ENCODE measurements at places on chromosomes 1 and 21. TPM values are rescaled to one million over a fixed set of nuclear protein-coding genes. Genes with fewer than 3 reads are reported as not detected.

The ARV1 gene
- polyA plus RNA-seq = 23.3 TPM

The SPRR2E gene
- not detected for polyA plus RNA-seq

The RHOC gene
- 282 TPM for polyA plus RNA-seq

The ELAPOR1 gene
- 10.3 TPM for polyA plus RNA-seq

The CD1D gene
- polyA plus RNA-seq = 2.2 TPM

The LRRC53 gene
- not detected for polyA plus RNA-seq

The LHX8 gene
- not detected for polyA plus RNA-seq

The CHI3L1 gene
- polyA plus RNA-seq = 0.90 TPM

The TMPRSS3 gene
- polyA plus RNA-seq = 0.64 TPM

The ROR1 gene
- 84.2 TPM for polyA plus RNA-seq

The KLF17 gene
- polyA plus RNA-seq = 0.06 TPM

The GJA4 gene
- 32.1 TPM for polyA plus RNA-seq

The THEM5 gene
- 1.1 TPM for polyA plus RNA-seq

The PDZK1 gene
- polyA plus RNA-seq = 1.4 TPM

The AVPR1B gene
- 0.08 TPM for polyA plus RNA-seq

The TOMM40L gene
- polyA plus RNA-seq = 10.1 TPM

The DAB1 gene
- polyA plus RNA-seq = 0.72 TPM

The DCAF6 gene
- 64.0 TPM for polyA plus RNA-seq

The ZNF683 gene
- polyA plus RNA-seq = 0.27 TPM

The TMEM82 gene
- polyA plus RNA-seq = not detected

The ITGB2 gene
- polyA plus RNA-seq = 8.2 TPM

The SLC22A15 gene
- polyA plus RNA-seq = 2.8 TPM

The LINGO4 gene
- polyA plus RNA-seq = 0.05 TPM

The SLAMF7 gene
- 0.49 TPM for polyA plus RNA-seq

The TLCD4 gene
- 10.6 TPM for polyA plus RNA-seq

The NGF gene
- polyA plus RNA-seq = 1.1 TPM

The ZC3H12A gene
- polyA plus RNA-seq = 1.4 TPM

The C1orf56 gene
- polyA plus RNA-seq = 11.2 TPM

The ADAM30 gene
- not detected for polyA plus RNA-seq

The C1orf116 gene
- 30.9 TPM for polyA plus RNA-seq

The OR2AK2 gene
- not detected for polyA plus RNA-seq

The RNF19B gene
- 10.2 TPM for polyA plus RNA-seq

The IFI44L gene
- 5.5 TPM for polyA plus RNA-seq

The ZBTB8B gene
- 1.4 TPM for polyA plus RNA-seq

The DNM3 gene
- polyA plus RNA-seq = 5.0 TPM

The SERPINC1 gene
- polyA plus RNA-seq = 0.16 TPM

The RPF1 gene
- polyA plus RNA-seq = 43.4 TPM

The SMIM1 gene
- 2.8 TPM for polyA plus RNA-seq

The LYPLAL1 gene
- 68.4 TPM for polyA plus RNA-seq

The ANGPTL3 gene
- polyA plus RNA-seq = 4.3 TPM

The RCC1 gene
- 41.3 TPM for polyA plus RNA-seq

The GNAT2 gene
- polyA plus RNA-seq = 0.11 TPM

The KCNA10 gene
- polyA plus RNA-seq = not detected

The MEX3A gene
- polyA plus RNA-seq = 47.0 TPM
